ENCODE measurements at places on chromosomes 2 and 18. TPM values are rescaled to one million over a fixed set of nuclear protein-coding genes. Genes with fewer than 3 reads are reported as not detected.

RNF152 gene
- 5.2 TPM for polyA plus RNA-seq

GRCh38 chr2:53609551-53609950, 158.1 kb upstream of the CHAC2 start:
- DNase-seq = no peak

DNA sequence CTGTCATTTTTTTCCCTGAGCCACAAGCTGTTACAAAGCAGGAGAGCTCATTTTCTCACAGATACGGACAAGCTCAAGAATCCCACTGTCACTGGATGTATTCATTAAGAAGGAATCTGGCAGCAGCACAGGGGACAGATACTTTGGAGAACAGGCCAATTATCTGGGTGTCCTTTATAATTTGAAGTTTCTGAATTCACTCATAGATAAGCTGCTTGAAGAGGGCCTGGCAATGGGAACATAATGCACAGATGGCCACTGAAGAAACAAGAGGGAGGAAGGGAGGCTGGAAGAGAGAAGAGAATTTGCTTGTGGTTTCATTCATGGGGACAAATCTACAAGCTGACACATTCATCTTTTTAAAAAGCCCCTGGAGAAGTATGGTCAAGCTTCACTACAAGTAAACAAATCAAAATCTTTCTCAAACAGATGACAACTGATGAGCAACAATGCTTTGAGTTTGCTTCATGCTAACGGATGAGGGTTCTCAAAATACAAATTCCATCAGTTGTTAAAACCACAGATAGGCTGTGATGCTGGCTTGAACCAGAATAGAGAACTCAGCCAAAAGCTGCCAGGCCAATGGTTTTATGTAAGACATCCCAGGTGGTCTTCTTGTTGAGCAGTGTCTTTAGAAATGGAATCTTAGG, 11.9 kb downstream of the BCL2 start:
- no peak for DNase-seq

GRCh38 chr2:222465746-222466145, 41.4 kb downstream of the SGPP2 start:
- DNase-seq = no peak

- DNase-seq = no peak
Observed at GRCh38 chr2:108612153-108612513, 77.9 kb downstream of the LIMS1 start.

GRCh38 chr2:226445216-226445861, 354.3 kb downstream of the IRS1 start:
- DNase-seq = no peak

Data from forelimb muscle (tissue), 1 donor.